WTC11 (cell line): ENCODE measurements at places on chromosomes 7 and 10.
A peak's percentile ranks its signal among the peaks of the same experiment; 100 is the strongest.

DNA sequence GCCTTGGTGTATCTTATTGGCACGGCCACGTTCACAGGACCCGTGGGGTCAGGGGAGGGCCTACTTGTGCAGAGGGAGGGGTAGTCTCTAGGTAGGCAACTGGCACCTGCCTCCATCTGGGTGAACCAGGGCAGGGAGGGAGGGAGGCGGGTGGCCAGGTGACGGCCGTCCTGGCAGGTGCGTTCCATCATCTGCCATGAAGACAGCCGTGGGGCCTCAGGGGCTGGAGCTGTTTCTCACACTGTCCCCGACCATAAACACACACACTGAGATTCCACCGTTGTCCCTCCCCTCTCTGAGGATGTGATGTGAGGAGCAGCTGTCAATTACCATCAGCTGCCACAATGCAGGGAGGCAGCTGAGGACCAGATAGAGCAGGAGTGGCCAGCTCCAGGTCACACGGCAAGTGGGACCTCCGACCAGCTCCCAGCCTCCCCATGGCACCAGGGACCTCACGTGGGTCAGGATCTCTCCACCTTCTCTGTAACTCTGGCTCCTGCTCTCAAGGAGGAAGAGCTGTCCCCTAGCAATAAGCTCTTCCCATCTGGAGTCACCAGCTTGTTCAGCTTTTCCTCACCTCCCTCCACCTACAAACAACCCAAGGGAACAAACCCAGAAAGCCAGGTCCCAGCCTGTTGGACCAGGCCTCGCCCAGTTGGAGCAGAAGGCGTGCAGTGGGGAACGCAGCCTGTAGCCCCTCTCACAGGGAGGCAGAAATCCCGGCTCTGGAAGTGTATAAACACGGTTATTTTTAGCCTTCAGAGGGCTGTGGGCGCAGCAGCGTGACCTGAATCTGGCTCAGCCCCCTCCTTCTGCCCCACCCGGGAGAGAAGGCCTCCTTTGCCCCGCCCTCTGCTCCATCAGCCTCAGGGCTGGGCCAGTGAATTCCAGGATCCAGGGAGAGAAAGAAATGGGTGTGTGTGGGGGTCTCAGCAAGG lies 33.1 kb downstream of the ZMIZ1 start:
- peak overlapping the region; percentile 84 for H3K27ac ChIP-seq
- peaks cover 74% of the 10 kb centered on the region for H3K4me1 ChIP-seq
- no peak overlapping the region for H3K4me3 ChIP-seq
- no peaks in the 10 kb centered on the region for H3K27me3 ChIP-seq

GRCh38 chr10:68202960-68203353 lies 29.0 kb downstream of the ATOH7 start:
- H3K4me1 ChIP-seq, result no peaks in the 10 kb centered on the region
- H3K27me3 ChIP-seq, result no peaks in the 10 kb centered on the region; the same call in 1 of the 2 replicates
- H3K4me3 ChIP-seq, result no peak overlapping the region
- DNase-seq, result no peak
- H3K36me3 ChIP-seq, result no peaks in the 10 kb centered on the region
- no peak overlapping the region for H3K27ac ChIP-seq

DNA sequence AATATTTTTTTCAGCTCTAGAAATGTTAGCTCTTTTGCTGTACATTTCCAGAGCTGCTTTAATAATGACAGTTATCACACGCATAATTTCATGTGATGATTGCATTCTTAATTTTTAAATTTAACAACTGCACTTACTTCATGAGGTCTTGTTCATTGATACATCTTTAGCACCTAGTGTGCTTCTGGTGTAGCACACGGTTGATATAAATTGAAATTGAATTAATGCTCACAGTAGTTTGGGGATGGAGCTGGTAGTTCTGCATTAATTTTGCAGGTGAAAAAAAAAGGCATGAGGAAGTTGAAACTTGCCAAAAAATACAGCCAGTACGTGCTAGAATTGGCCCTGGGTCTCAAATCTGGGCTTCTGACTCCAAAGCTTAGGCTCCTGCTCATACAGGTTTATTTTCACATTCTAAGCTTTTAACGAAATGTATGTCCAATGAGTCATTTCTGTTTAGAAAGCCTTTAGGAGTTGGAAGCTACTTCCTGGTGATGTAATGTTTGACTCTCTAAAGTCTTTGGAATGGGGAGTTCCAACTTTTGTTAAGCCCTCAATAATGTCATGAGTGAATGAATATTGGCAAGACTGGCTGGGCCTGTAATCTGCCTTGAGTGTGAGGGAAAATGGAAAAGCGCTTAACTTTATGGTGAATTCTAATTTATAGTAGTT lies 62.5 kb downstream of the DAGLB start:
- H3K36me3 ChIP-seq, result peaks cover 25% of the 10 kb centered on the region
- no peak for DNase-seq
- H3K27me3 ChIP-seq, result no peaks in the 10 kb centered on the region
- H3K27ac ChIP-seq, result peak overlapping the region; percentile 92
- peaks cover 50% of the 10 kb centered on the region for H3K4me1 ChIP-seq

DNA sequence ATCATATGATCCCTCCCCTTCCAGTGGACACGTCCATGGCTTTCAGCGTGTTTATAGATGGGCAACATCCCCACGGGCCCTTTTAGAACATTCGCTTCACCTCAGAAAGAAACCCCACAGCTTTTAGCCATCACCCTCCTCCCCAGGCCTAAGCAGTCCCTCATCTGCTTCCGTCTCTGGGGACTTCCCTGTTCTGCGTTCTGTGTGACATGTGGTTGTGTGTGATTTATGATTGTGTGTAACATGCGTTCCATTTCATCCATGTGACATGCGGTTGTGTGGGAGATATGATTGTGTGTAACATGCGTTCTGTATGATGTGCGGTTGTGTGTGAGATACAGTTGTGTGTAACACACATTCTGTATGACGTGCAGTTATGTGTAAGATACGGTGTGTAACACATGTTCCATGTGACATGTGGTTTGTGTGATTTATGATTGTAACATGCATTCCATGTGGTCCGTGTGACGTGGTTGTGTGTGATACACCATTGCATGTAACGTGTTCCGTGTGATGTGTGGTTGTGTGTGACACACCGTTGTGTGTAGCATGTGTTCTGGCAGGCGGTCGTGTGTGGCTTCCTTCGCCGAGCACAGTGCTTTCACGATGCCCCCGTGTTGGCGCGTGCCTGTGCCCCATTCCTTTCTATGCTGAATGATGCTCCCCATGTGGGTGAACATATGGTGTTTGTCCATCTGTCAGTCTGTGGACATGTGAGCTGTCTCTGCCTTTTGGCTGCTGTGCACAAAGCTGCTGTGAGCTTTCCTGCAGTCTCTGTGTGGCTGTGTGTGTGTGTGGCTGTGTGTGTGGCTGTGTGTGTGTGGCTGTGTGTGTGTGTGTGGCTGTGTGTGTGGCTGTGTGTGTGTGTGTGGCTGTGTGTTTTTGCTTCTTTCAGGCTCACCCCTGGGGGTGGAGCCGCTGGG lies 26.2 kb downstream of the PWWP2B start:
- H3K27ac ChIP-seq, result no peak overlapping the region
- no peak for DNase-seq
- no peaks in the 10 kb centered on the region for H3K36me3 ChIP-seq
- H3K27me3 ChIP-seq, result no peaks in the 10 kb centered on the region
- H3K4me1 ChIP-seq, result peaks cover 19% of the 10 kb centered on the region

DNA sequence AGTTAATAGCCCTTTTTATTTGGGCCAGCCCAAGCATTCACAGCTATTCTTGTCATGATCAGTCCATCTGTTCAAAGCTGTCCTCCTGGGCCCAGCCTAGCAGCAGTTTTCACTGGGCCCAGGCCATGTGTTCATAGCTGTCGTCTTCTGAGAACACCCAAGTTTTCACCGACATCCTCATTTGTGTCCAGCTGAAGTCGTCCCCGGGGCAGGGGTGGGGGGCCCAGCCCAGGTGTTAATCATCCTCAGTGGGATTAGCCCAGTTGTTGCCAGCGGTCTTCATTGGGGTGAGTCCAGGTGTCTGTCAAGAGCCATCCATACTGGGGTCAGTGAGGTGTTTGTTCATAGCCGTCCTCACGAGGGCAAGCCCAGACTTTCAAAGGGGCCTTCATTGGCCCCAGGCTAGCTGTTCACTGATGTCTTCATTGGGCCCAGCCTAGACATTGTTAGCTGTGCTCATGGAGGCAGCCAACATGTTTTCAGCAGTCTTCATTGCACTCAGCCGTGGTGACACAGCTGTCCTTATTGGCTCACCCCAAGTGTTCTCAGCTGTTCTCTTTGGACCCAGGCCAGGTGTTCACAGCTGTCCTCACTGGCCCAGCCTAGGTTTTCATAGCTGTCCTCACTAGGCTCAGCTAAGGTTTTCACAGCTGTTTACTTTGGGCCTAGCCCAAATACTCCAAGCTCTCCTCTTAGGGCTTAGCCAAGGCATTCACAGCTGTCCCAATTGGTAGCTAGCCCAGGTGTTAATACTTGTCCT lies 10.0 kb downstream of the FRG2B start:
- no peak overlapping the region for H3K4me3 ChIP-seq
- peaks cover 86% of the 10 kb centered on the region for H3K36me3 ChIP-seq
- H3K27me3 ChIP-seq, result peaks cover 10% of the 10 kb centered on the region
- H3K27ac ChIP-seq, result no peak overlapping the region
- DNase-seq, result no peak

DNA sequence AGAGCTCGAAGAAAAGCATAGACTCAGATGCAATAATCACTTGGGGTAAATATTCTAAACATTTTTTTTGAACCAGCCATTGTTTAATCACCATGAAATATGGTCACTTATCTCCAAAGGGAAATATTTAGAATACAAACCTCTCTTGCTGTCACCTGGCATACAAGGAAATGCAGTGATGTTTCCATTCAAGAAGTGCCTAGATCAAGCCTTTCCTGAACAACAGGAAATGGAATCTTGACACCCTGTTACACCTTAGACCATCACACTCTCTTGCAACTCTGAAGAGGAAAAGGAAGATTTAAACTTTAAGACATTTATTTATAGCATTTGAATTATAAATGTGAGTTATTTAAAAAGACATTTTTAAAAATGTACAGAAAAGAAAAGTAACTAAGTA lies 263.0 kb upstream of the BMPER start:
- H3K4me1 ChIP-seq, result peaks cover 12% of the 10 kb centered on the region
- no peak overlapping the region for H3K27ac ChIP-seq
- H3K27me3 ChIP-seq, result no peaks in the 10 kb centered on the region
- no peak for DNase-seq

GRCh38 chr10:43324876-43325275 lies 46.6 kb upstream of the FXYD4 start:
- H3K4me3 ChIP-seq, result no peak overlapping the region
- peaks cover 5% of the 10 kb centered on the region; the same call in 1 of the 2 replicates for H3K27me3 ChIP-seq
- 0 out of 2 replicates have a peak, but pooled peaks cover 5% of the 10 kb centered on the region for H3K36me3 ChIP-seq
- no peak for DNase-seq
- peaks cover 19% of the 10 kb centered on the region for H3K4me1 ChIP-seq
- H3K27ac ChIP-seq, result no peak overlapping the region

- H3K4me3 ChIP-seq, result no peak overlapping the region
- H3K27ac ChIP-seq, result no peak overlapping the region
- DNase-seq, result peak; percentile 14
- H3K36me3 ChIP-seq, result no peaks in the 10 kb centered on the region
Measured at GRCh38 chr10:8346861-8347260, 292.4 kb downstream of the GATA3 start.

DNA sequence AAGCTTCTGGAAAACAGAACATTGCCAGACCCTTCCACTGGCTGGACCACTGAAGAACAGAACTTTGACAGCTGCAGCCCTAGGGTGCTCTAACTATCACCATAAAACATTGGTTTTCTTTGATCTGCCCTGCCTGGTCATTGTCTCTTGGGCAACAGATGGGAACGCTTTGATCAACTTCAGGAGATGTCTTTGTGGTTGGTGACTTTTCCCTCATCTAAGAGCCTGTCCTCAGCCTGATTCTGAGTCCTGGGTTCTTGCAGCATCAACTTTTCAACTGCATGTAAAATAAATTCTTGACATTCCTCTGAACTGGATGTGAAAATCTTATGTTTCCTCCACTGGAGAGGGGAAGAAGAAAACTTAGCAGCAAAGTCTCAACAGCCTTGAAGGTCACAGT lies 53.1 kb upstream of the ZNRF2 start:
- peaks cover 3% of the 10 kb centered on the region; the same call in 1 of the 2 replicates for H3K4me1 ChIP-seq
- peaks cover 7% of the 10 kb centered on the region; the same call in 1 of the 2 replicates for H3K27me3 ChIP-seq
- H3K36me3 ChIP-seq, result no peaks in the 10 kb centered on the region
- no peak for DNase-seq
- H3K4me3 ChIP-seq, result no peak overlapping the region

GRCh38 chr7:116180302-116180701 lies 30.0 kb upstream of the TES start:
- peaks cover 11% of the 10 kb centered on the region for H3K27me3 ChIP-seq
- H3K4me1 ChIP-seq, result no peaks in the 10 kb centered on the region
- no peak overlapping the region for H3K4me3 ChIP-seq
- H3K36me3 ChIP-seq, result peaks cover 1% of the 10 kb centered on the region

GRCh38 chr10:109866168-109866994 lies 56.9 kb downstream of the XPNPEP1 start:
- DNase-seq, result no peak
- peaks cover 49% of the 10 kb centered on the region for H3K36me3 ChIP-seq
- H3K4me1 ChIP-seq, result peaks cover 26% of the 10 kb centered on the region
- no peak overlapping the region for H3K27ac ChIP-seq

- no peak overlapping the region for H3K27ac ChIP-seq
- no peaks in the 10 kb centered on the region for H3K36me3 ChIP-seq
- H3K4me1 ChIP-seq, result peaks cover 4% of the 10 kb centered on the region
- no peaks in the 10 kb centered on the region for H3K27me3 ChIP-seq
- no peak overlapping the region for H3K4me3 ChIP-seq
- no peak for DNase-seq
Measured at GRCh38 chr7:45131891-45132290, 20.4 kb upstream of the TBRG4 start.

DNA sequence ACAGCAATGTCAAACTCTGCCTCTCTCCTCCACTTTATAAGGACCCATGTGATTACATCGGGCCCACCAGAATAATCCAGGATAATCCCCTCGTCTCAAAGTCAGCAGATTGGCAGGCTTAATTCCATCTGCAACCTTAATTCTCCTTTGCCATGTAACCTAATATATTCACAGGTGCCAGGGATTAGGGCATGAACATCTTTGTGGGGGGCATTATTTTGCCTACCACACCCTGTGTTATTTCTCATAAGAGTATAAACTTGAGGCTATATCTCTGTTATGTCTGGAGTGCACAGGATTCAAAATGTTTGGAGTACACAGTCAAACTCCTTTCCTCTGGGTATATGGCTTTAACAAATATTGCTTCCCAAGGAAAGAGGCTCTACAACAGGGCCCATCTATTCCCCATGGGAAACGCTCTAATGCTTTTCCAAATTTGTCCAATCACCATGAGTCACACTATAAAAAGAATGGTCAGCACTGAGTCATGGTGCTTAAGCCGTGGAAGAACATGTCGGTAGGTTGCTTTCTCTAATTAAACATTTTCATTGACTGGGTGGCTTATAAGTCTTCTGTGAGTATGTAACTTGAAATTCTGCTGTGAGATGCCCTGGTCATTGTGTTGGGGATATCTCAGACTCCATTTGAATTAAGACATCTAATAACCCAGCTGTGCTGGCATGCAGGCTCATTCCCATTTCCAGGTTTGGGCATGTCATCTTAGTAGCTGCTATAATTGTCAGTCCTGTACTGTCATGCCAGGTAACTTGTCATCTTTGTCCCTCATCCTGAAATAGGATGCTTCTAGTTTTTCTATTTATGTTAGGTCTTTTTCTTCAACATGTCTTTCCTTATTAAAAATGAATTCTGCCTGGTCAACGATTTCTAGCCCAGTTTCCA lies 11.5 kb upstream of the AKR1B10 start:
- no peak overlapping the region for H3K27ac ChIP-seq
- H3K4me3 ChIP-seq, result no peak overlapping the region
- H3K36me3 ChIP-seq, result no peaks in the 10 kb centered on the region
- H3K4me1 ChIP-seq, result peaks cover 5% of the 10 kb centered on the region
- DNase-seq, result no peak
- H3K27me3 ChIP-seq, result peaks cover 6% of the 10 kb centered on the region
